ENCODE measurements at places on chromosomes 16 and 17.

- no peak overlapping the region for H3K4me3 ChIP-seq
- peaks cover 25% of the 10 kb centered on the region for H3K4me1 ChIP-seq
- H3K36me3 ChIP-seq: peaks cover 13% of the 10 kb centered on the region
- H3K27me3 ChIP-seq: peaks cover 14% of the 10 kb centered on the region
- H3K27ac ChIP-seq: no peak overlapping the region
These were observed 2.9 kb downstream of the MRPL28 start for GRCh38 chr16:367333-367903.

GRCh38 chr17:56893503-56893902 is 20.3 kb downstream of the TRIM25 start:
- peaks cover 85% of the 10 kb centered on the region for H3K36me3 ChIP-seq
- DNase-seq: no peak
- H3K4me3 ChIP-seq: no peak overlapping the region
- no peak overlapping the region for H3K27ac ChIP-seq
- H3K27me3 ChIP-seq: no peaks in the 10 kb centered on the region

GRCh38 chr17:63137163-63137562 is 171.1 kb downstream of the TANC2 start:
- no peak overlapping the region for H3K27ac ChIP-seq
- H3K36me3 ChIP-seq: no peaks in the 10 kb centered on the region
- no peak overlapping the region for H3K4me3 ChIP-seq
- no peak for DNase-seq
- no peaks in the 10 kb centered on the region for H3K4me1 ChIP-seq
- no peaks in the 10 kb centered on the region for H3K27me3 ChIP-seq

DNA sequence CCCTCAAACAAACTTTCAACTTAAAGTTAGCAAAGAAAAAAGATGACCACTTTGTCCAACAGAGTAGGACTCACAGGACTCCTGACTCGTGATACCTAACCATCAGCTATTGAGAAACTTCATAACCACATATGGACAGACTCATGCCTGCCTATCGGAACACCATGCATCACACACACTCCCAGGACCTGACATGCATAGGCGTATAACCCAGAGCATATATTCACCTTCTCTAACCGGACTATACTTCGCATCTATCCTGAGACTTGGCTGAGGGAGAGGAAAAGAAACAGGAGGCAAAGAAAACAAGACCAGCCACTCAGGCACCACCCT is 2.2 kb downstream of the PIP4K2B start:
- H3K27me3 ChIP-seq: no peaks in the 10 kb centered on the region
- peaks cover 52% of the 10 kb centered on the region for H3K4me1 ChIP-seq
- peak overlapping the region; percentile 34 for H3K27ac ChIP-seq
- H3K4me3 ChIP-seq: peak overlapping the region; percentile 94
- DNase-seq: no peak
- H3K36me3 ChIP-seq: peaks cover 43% of the 10 kb centered on the region

DNA sequence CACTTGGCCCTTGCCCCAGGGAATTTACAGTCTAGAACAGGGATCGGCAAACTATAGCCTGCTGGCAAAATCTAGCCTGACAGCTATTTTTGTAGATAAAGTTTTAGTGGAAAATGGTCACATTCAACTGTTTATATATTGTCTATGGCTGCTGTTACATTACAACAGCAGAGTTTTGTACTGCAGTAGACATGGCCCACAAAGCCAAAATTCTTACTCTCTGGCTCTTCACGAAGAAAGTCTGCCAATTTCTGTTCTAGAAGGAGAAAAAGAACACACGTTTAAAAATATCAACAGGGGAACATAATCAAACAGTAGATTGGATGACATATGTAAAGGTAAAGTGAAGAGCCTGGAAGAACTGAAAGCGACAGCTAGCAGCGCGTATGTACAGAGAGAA is 33.2 kb upstream of the CCDC182 start:
- peaks cover 59% of the 10 kb centered on the region for H3K27me3 ChIP-seq
- H3K36me3 ChIP-seq: no peaks in the 10 kb centered on the region
- no peak overlapping the region for H3K27ac ChIP-seq
- no peak overlapping the region for H3K4me3 ChIP-seq
- peaks cover 4% of the 10 kb centered on the region for H3K4me1 ChIP-seq
- DNase-seq: no peak

Measured in activated naive CD4-positive, alpha-beta T cell treated with anti-CD3 and anti-CD28 coated beads, Interleukin-2, amount 10 ng/mL, durations not matched to agents 7 days and 5 days (primary cell).